ENCODE measurements at places on chromosomes 7 and 10.

GRCh38 chr7:112202816-112203215 lies 3.4 kb downstream of the DOCK4 start:
- DNase-seq, result no peak

DNA sequence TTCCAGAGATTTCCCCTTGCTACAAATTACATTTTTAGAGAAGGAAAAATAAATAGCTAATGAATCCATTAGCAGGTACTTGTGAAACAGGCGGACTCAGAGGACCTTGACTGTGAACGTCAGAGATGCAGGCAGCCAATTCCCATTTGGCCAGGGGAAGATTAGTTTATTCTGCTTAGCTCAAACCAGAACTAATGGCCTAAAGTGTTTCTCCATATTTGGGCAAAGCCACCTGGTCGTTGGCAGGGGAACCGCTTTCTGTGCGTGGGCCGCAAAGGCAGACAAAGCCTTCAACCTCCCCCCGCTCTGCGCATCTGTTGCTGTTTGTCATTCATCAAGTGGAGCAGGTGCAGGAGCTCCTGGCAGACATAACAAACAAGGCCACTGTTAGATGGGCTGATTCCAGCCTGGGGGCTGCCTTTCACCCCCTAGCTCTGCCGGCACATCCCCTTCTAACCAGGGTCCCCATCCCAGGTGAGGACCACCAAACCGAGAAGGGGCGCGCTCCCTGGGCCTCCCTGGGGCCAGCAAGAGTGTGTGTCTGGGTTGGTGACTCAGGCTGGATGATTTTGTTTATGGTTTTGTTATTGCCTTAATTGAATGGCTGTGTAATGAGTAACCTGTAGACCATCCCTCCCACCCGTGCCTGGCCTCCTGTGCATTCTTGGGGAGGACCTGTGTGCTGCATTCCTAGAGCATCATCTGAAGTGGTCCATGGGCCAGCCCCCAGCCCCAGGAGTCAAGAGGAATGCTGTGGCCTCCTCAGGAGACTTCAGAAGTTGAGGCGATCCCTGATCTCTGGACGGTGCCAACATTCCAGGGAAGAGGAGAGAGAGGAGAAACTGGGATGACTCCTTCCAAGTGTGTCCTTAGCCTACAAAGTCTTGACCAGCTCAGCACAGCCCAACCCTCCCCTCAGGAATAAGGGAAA lies 14.5 kb upstream of the CPA1 start:
- no peak for DNase-seq

GRCh38 chr7:36965625-36966024 lies 241.3 kb upstream of the AOAH start:
- DNase-seq, result no peak

- DNase-seq, result no peak
Observed at GRCh38 chr7:129247087-129247486, 22.3 kb downstream of the AHCYL2 start.

- DNase-seq, result no peak
Observed at GRCh38 chr7:22949944-22950343, 64.0 kb downstream of the HYCC1 start.

GRCh38 chr10:120818301-120818700 lies 32.9 kb upstream of the WDR11 start:
- DNase-seq, result no peak

GRCh38 chr7:130364451-130364850 lies 15.8 kb upstream of the CPA1 start:
- DNase-seq, result no peak

DNA sequence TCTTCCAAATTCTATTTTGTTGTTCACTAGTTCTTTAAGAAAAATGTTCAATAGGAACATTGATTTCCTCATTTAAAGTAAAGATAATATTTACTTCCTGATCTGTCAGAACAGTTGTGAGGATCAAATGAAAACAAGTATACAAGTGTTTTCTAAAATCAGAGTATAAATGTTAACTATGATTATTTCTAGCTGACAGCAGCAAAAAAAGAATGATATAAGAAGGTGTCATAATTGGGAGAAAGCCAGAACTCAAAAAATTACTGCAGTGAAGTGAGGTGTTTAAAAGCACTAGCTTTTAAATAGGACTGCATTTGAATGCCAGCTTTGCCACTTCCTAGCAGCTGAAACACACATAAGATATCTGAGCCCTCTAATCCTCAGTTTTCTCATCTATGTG lies 283.3 kb downstream of the RNLS start:
- DNase-seq, result no peak

- no peak for DNase-seq
Observed at GRCh38 chr7:25215694-25216335, 12.5 kb downstream of the NPVF start.

DNA sequence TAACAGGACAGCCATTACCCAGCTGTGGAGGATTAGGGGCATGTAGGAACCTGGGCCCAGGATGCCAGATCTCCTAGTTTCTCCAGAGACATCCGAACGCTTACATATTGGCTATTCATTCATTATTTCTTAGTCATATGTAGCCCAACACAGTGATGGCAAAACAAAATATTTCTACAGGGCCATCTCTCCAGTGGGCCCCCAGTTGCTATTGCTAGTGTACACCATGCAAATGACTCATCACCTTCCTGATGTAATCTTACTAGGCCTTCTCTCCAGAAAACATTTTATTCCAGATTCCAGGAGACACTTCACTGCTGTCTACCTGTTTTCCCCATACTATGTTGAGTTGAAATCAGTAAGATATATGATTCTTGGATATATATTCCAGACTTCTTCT lies 201.7 kb downstream of the PLXDC2 start:
- no peak for DNase-seq

DNA sequence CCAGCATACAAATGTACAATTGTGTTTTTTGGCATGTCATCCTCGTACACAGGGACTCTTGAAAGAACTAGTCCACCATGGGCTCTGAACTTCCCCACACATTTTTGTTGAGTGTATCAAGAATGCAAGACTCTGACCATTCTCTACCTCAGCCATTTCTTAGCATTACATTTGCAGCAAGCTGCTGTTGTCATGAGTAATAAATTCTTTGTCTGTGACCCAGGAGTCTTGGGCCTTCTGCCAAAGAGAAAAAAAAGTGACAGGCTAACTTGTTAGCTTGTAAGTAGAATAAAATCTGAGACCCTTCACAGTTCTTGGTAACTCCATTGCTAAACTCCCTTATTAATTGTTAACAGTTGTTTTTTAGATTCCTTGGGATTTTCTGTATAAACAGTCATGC lies 542.3 kb upstream of the MBL2 start:
- no peak for DNase-seq

- DNase-seq, result no peak
Observed at GRCh38 chr7:23467806-23468525, 2.3 kb downstream of the IGF2BP3 start.

DNA sequence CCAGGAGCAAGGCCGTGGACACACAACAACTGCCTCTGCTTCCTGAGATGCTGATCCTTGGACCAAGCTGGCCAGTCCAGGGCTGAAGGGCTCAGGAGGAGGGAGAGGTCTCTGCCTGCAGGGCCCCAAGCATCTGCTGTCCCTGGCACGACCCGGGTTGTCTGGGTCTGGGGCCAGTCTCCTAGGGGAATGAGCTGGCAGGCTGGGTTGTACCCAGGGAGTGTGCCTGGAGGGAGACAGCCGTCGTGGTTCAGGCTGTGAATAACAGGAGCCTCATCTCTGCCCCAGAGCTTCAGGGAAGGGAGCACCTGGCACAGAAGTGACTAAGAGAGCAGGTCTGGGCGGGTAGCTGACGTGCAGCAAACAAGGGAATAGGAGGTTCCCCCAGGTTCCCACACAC lies 17.9 kb upstream of the SERPINE1 start:
- no peak for DNase-seq

GRCh38 chr7:75722373-75722772 lies 16.4 kb downstream of the HIP1 start:
- DNase-seq, result no peak

DNA sequence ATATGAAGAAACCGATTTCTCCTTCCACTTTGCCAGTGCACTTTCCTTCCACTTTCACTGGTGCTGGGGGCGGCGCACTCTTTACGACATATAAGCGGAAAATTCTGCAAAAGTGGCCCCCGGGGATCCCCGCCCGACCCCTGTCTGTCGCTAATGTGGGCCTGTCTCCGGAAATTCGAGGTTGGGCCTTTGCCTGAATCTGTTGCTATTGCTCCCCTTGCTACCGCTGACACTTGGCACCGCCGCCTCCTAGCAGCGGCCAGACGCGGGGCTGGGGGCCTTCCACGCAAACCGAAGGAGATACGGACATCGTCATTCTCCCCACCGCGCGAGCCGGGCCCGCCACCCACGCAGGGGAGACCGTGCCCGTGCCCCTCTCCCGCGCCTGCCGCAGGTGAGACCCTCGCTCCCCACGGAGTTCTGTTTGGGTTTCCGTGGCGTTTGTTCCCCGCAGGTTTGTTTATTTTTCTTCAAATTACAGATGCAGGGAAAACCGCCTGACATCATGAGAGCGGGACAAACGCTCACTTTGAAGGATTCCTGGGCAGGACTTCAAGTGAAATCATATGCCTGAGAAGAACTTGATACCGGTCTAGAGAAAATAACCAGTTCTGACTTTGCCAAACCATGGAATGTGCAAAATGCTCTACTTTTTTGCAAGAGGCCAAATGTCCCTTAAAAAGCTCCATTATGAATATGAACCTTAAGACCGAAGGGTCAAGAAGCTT lies 5.0 kb downstream of the TWIST1 start:
- DNase-seq, result no peak

GRCh38 chr7:70029993-70030392 lies 431.7 kb downstream of the AUTS2 start:
- no peak for DNase-seq

- no peak for DNase-seq
Observed at GRCh38 chr7:46230990-46231305, 309.9 kb upstream of the IGFBP3 start.

DNA sequence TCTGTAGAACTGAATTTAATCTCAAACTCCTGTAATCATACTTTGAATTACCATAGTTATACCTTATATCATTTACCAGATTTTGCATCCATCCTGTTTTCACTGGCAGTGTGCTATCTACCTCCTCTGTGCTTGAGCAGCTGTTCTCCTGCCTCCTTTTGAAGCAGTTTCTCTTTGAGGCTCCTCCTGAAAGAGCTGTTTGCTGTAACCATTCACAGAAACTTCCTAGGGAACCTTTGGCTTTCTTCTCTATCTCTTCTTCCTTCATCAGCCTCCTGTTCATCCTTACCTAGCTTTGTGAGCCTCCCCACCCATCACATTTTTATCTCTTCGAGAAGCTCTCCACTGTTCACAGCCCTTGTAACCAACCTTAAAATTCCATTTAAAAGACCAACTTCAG lies 108.2 kb downstream of the AASS start:
- DNase-seq, result no peak

DNA sequence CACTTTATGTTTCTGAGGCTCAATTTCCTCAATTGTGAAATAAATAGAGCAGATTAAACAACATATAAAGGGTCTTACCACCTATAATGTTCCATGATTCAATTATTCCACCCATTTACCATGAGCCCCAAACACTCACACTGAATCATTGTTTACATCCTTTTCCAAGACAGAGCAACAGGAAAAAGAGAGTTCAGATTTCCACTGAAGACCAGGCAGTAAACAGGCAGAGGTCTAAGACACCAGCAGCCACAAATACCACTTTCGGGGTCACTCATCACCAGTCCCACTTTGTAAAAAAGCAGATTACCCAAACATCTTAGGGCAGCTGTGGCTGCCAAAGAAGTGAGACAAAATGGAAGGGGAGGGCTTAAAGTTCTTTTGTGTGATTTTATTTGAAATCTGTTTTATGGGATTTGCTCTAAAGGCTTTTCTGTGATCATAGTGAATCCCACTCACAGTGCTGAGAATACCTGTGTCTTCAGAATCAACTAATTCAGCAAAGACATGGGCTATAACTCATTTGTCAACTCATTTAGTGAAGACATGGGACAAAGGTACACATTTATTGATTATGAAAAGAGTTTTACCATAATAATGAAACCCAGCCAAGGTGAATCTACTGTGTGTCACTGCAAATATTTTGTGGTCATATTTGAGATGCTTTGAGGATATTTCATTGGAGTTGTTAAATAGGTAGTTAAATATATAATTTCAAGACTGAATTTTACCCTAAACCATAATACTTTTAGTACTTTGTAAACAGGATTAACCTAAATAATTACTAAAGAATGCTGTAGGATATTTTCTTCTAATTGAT lies 24.8 kb upstream of the DLD start:
- no peak for DNase-seq

GRCh38 chr7:74467876-74468275 lies 14.2 kb downstream of the GTF2IRD1 start:
- DNase-seq, result no peak

- peak; percentile 65 for DNase-seq
Observed at GRCh38 chr7:102456327-102456726, 8.3 kb downstream of the ALKBH4 start.

- DNase-seq, result peak; percentile 80
Observed at GRCh38 chr10:72272689-72273409, 875 bp upstream of the DDIT4 start.

DNA sequence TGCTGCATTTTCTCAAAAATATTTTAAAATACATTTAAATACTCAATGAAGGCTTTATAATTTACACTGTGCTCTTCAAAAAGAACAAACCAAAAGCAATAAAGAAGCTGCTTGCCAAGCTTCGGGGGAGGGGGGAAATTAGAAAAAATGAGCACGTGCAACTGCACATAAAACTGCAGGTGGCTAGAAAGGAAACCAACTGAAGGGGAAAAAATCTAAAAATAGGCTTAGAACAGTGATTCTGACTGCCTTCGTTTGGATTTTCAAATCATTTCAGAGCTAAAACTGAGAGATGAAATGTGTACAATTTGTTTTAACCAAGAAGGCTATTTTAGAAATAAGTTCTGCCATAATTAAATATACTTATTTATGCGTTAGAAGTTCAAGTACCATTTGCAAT lies 61.4 kb downstream of the ABI1 start:
- no peak for DNase-seq

- no peak for DNase-seq
Observed at GRCh38 chr10:69853064-69853463, 51.4 kb downstream of the COL13A1 start.

- DNase-seq, result no peak
Observed at GRCh38 chr7:150412016-150412415, 32.9 kb downstream of the ZNF775 start.

- no peak for DNase-seq
Observed at GRCh38 chr10:50362547-50363125, 111.3 kb upstream of the ASAH2 start.

DNA sequence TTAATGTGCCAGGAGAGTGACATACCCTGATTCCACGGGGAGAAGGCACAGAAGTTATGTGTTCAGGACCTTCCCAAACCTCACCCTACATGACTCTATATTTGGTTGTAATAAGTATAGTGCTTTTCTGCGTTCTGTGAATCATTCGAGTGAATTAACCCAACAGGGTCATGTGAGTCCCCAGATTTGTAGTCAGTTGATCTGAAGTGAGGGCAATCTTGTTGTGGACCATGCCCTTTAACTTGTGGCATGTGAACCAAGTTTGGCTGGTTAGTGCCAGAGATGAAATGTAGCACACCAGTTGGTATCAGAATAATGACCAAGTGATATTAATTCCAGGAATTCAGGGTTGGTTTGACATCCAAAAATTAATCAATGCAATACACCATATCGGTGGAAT lies 70.2 kb downstream of the NHLRC2 start:
- DNase-seq, result no peak

- DNase-seq, result no peak
Observed at GRCh38 chr10:46557319-46558121, 1.1 kb upstream of the GPRIN2 start.

GRCh38 chr7:12210179-12211053 lies 678 bp upstream of the TMEM106B start:
- DNase-seq, result no peak
